ENCODE measurements at places on chromosomes 2 and 18.

- DNase-seq: peak; percentile 7
Observed at GRCh38 chr18:50879302-50880118, 592 bp downstream of the ME2 start.

DNA sequence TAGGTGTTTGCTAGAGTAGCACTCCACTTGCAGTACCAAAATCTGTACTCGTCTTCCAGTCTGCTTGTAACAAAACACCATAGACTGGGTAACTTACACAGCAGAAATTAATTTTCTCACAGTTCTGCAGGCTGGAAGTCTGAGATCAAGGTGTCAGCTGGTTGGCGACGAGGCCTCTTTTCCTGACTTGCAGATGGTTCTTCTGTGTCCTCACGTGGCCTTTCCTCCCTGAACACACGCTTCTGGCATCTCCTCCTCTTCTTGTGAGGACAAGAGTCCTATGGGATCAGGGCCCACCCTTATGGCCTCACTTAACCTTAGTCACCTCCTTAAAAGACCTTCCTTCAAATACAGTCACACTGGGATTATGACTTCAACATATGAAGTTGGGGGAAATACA, 493.5 kb upstream of the MYT1L start:
- no peak for DNase-seq

DNA sequence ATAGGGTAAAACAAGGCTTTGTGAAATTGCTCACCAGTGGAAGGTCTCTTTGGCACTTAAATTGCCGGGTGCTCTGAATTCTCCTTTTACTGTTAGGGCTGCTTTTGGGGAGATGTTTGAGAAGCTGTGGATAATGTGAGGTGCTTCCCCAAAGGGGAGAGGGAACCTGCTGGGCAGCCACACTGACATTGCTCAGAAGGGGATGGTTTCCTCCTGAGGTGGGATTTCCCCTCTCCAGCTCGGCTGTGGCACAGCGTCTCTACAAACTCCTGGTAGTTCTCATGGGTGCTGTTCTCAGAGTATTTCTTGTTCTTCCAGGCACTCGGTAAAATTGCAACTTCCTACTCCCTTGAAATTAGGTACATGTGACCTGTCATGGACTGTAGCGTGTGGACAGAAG, 124.2 kb downstream of the LPIN1 start:
- no peak for DNase-seq

GRCh38 chr2:65991381-65992197, 443.3 kb upstream of the MEIS1 start:
- no peak for DNase-seq

DNA sequence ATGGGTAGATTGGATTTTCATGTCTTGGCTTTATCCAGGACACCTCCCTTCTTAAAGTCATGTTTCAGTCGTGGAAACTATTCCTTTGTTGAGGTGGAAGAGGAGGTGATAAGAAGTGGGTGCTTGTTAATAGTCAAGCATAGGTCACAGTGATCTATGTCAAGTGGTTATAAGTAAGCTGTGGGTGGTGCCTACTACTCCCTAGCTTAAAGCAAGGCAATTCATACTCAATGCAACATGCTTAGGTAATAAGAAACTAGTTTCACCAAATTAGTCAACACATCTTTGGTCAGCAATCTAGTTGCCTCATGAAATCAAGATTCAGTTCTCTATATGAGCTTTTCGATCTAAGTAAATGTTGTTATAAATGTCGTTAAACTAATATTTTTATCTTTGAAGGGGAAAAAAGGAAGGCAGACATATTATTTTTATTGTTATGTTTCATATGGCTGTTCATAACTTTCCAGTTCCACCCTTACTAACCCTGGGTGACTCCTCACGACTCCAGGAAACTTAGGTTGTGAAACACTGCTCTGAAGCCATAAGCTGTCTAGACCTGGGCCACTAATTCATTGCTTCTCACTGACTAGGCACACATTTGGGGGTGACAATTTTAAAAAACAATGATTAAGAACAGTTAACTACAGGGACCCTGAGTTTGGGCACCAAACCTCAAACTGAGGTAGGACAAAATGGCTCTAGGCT, 5.8 kb upstream of the ABCB11 start:
- no peak for DNase-seq

DNA sequence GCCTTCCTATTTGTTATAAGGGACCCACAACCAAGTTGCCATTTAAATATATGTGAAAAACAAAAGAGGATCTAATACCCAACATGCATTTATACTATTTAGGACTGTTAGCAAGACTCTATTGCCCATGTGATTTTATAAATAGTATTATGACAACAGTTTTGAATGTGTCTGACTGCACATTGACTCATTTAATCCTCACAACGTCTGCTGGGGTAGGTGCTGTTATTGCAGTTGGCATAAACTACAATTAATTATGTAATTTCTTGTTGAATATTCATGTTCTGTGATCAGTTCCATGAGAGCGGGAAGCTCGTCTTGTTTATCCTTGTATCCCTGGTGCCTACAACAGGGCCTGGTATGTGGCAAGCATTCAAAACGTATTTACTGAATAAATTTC, 53.7 kb downstream of the SH2D6 start:
- DNase-seq: no peak

DNA sequence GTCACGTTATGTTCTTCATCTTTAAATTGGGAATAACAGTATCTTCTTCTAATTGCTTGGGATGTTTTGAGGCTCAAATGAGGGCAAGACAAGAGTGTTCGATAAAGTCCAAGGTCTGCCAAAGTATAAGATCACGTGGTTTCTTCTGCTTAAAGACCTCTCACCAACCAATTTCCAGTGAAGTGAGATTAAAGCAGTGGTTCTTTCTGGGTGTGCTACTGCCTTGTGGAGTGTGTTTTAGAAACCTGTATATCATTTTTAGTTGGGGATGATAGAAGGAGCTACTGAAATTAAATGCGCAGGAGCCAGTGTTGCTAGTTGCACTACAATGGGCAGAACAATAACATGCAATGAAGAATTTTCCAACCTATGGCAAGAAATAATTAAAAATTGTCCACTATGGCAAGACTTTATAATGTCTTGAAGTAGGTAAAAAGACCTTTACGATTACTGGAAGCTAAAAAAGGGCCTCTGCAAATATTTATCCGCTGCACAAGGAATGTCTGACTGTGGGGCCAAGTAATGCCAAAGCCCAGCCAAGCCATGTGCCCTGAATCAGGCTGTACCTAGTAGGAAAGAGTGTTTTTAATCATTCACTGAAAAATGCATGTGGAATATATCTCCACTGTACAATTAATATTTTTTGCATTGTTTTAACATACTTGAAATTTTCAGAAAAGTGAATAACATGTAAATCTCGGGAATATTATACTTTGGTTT, 244.5 kb upstream of the REG3G start:
- no peak for DNase-seq

DNA sequence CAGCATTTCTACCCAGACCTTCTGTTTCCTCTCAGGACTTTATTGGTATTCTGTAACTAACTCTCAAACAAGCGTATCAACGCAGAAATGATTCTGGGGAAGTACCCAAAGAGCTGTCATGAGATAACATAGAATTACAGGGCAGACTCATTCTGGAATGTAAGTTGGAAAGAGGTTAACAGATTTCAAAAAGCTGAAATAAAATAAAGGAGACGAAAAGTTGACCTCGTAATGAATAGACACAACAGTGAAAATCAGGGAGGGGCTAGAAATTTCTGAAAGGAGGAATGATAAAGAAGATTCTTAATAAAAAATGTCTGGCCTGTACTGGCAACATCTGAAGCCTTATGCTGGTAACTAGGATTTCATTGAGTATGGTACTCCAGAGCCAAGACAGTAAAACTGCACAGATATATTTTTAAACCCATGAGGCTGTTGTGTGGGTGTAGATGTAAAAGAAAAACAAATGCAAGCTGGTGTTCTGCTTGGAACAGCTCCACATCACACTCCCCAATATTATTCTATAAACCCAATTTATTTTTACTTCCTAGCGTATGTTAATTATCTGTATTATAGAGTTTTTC, 23.9 kb downstream of the RBMS1 start:
- DNase-seq: no peak

GRCh38 chr2:234834228-234834923, 117.4 kb upstream of the SH3BP4 start:
- DNase-seq: no peak

DNA sequence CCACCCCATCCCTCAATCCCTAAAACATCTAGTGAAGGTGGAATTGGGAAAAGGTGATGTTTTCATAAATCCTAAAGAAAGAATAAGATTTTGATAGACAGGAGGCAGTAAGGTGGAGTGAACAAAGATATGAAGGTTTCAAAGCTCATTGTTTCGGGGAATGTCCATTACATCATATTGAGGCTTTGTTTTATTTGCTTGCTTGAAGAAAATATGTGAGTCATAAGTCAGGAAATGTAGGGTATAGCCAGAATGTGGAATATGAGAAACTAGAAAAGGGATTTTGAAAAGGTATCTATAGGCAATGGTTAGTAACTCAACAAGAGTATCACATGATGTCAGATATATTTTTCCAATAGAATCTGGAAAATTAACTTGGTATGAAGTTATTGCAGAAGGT, 1178.5 kb upstream of the ACVR2A start:
- no peak for DNase-seq

- no peak for DNase-seq
Observed at GRCh38 chr2:142165790-142166189, 35.0 kb upstream of the LRP1B start.

DNA sequence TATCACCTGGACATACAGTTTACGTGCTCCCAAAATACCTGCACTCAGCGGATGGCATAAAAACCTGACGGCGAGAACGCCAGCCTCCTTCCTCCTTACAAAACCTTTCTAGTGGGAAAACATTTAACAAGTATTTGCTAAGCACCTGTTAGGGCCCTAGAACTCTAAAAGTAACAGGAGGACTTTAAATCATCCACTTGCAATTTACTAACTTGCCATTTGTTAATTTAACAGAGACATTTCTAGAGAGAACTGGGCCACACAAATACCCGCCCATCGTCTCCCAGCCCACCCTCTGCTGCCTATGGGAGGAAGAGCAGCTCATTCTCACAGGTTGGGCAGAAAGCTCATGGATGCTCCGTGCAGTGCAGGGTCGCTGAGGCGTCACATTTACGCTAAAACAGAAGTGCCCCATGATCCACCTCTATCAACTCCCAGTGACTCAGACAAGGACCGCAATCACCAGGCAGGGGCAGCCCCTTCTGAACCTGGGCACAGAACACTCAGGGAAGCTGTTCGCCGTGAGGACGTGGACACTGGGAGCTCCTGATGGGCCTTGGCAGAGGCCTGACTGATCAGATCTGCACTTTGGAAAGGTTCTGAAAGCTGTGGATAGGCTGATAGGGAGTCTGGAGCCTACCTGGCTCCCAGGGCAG, 106.9 kb downstream of the HDAC4 start:
- peak; percentile 45 for DNase-seq

GRCh38 chr2:37921781-37922180, 3.3 kb upstream of the RMDN2 start:
- no peak for DNase-seq

DNA sequence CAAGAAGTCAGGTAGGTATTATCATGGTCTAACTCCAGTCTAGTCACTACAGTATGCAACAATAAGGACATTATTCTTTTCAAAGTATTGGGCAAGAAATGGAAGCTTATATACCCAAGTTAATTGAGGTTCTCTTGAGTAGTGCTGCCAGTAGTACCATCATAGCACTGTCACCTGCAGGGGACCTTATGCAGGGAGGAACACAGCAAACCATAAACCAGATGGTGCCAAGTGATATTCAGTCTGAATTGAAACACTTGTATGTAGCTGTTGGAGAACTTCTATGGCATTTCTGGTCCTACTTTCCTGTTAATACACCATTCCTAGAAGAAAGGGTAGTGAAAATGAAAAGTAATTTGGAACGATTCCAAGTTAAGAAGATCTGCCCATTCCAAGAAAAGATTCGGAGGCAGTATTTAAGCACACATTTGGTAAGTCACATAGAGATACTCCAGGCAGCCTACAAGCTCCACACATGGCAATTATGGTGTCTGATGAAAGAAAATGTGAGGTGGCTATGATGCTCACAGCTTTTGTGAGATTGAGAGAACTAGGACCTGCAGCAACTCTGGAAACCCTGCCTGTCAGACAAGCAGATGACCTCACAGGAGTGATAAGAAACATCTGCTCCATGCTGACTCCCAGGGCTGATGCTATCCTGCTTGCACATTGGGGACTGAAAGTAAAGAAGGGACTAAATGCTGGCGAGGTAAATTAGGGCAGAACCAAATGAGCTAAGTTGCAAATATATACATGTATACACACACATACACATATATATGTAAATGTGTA, 174.7 kb downstream of the MC4R start:
- DNase-seq: no peak

GRCh38 chr2:226837787-226838603, 2.1 kb downstream of the RHBDD1 start:
- no peak for DNase-seq

DNA sequence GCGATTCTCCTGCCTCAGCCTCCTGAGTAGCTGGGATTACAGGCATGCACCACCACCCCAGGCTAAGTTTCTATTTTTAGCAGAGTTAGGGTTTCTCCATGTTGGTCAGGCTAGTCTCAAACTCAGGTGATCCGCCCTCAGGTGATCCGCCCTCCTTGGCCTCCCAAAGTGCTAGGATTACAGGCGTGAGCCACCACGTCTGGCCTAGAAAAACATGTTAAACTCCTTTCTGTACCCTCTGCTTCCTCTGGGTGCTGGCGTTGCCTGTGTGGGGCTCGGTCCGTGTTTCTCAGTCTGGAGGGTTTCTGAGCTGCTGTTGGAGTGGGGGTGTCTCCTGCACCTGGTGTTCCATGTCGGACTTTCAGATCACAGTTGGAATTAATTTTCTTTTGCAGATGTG, 17.9 kb downstream of the LDLRAD4 start:
- no peak for DNase-seq

DNA sequence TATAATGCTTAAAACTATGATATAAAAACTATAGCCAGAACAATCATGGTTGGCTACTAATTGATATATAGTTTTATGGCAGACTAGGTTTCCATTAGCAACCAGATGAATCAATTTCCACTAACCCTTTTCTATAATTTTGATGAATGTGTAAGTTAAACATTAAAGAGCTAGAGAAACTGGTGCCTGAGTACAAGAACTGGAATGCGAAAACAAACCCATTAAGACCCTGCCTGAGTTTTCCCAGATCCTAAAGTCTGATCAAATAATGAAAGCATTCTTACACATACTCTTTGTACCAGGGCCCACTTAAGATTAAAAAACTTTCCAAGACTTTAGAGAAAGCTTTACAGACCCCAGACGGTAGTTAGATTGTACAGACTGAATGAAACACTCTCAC, 21.3 kb downstream of the MRPL19 start:
- no peak for DNase-seq

GRCh38 chr2:9799011-9799596, 44.2 kb upstream of the TAF1B start:
- DNase-seq: no peak

DNA sequence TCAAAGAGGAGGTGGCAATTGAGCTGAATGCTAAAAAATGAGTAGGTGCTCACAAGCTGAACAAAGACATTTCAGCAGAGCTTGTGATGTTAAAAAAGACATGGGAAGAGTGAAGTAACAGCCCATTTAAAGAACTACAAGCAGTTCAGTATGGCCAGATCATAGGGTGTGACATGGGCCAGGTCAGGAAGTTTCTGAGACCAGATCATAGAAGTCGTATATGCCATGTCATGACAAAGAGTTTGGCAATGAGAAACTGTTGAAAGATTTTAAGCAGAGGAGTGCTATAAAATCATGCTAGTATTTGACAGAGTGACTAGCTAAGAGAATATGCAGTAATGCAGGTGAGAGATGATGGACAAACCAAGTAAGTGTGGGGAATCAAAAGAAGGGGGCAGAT, 7.3 kb upstream of the PELI1 start:
- DNase-seq: no peak

Data from stimulated activated CD4-positive, alpha-beta T cell treated with anti-CD3 and anti-CD28 coated beads, Interleukin-1b, Interleukin-23, amount 100 ng/mL, for 24 hours (primary cell).